ENCODE measurements at places on chromosomes 2 and 18. TPM values are rescaled to one million over a fixed set of nuclear protein-coding genes. Genes with fewer than 3 reads are reported as not detected.

- DNase-seq, result no peak
Observed at GRCh38 chr2:165990846-165991245, 37.3 kb upstream of the TTC21B start.

Gene PTCD3
- total RNA-seq, result 66.0 TPM

Gene RBBP8
- 93.7 TPM for total RNA-seq

DNA sequence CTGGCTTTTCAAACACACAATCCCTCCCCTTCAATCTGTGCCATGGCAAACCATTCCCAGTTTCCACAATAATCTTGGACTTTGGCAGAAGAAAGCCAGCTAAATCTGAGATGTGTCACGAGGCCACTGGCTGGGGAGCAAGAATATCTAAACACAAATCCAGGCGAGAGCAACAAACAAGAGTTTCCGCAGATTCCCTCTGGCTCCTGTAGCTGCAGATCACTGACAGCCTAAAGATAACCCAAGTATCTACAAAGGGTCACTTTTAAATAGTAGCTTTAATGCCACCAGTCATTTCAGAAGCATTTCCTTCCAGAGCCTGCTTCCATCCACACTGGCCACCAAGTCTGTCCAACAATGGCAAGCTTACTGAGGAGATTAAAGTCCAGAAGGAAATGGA is 86.9 kb downstream of the ACVR1 start:
- DNase-seq, result no peak

- no peak for DNase-seq
Observed at GRCh38 chr2:10048501-10049171, 5.3 kb downstream of the KLF11 start.

DNA sequence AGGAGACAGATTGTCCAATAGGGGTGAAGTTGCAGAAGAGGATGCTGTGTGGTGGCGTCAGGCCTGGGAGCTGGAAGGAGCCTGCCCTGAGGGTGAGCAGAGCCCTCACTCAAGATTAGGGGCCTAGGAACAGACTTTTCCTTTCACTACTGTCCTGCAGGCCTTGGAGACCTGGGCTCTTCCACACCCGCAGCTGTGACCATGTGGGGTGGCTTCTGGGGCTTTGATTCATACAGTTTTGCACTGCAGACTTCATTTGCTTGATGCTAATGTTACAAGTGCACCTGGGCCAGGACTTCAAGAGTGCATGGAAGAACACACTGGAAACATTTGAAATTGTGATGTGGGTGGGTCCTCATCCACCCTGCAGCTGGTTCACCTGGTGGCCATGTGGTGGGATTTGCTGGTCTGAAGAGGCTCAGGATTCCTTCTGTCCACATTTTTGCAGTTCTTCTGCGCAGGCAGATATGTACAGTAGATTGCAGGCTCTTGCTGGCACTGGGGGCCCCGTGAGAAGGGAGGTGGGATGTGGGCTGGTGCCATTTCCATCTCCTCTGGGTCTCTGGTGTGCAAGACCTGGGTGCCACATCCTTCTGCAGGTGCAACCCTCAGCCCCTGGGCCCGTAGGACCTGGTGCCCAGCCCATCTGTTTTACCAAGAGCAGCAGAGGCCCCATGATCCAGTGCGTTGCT is 9.9 kb downstream of the GLI2 start:
- no peak for DNase-seq

GRCh38 chr2:119254601-119255080 is 31.0 kb downstream of the STEAP3 start:
- no peak for DNase-seq

- DNase-seq, result no peak
Observed at GRCh38 chr2:179195141-179195540, 69.5 kb downstream of the SESTD1 start.

Gene MFSD2B
- not detected for total RNA-seq

DNA sequence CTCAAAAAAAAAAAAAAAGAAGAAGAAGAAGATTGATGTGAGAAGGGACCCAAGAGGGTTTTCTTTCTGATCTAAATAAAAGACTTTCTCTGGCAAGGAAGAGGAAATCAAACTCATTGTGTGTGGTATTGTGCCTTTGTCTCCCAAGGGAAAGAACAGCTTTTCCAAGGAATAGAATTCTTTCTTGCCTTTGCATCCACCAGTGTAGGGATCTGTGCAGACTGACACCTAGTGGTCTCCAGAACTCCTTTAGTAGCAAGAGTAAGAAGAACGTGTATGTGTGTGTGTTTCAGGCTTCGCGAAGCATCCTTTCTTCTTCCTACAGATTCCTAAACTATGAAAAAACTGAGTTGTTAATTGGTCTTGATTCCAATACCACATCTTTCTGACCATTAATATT is 33.5 kb upstream of the CRIM1 start:
- DNase-seq, result no peak

Gene CFAP65
- not detected for total RNA-seq

DNA sequence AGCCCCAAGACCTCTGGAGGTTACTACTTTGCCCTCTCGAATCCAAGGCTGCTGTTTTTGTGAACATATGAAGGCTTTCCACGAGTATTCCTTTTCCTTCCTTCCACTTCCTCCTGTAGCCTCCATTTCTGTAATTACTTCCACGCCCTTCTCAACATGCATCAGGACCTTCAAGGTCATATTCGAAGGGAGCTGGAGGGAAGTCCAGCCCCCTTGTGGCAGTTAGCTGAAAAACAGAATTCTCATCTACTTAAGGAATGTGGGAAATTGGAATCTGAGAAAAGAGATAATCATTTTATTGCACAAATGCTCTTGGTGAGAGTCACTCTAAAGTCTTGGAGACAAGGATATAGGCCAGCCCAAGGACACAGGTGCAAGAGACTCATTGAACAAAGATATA is 1000.2 kb downstream of the TDRD15 start:
- DNase-seq, result no peak

Gene HSPE1
- 292 TPM for total RNA-seq

- no peak for DNase-seq
Observed at GRCh38 chr18:21490748-21491147, 109.8 kb downstream of the ESCO1 start.

Gene NEURL3
- total RNA-seq, result not detected

GRCh38 chr2:80030135-80030534 is 274.4 kb downstream of the LRRTM1 start:
- DNase-seq, result no peak

Gene CD226
- 0.75 TPM for total RNA-seq

DNA sequence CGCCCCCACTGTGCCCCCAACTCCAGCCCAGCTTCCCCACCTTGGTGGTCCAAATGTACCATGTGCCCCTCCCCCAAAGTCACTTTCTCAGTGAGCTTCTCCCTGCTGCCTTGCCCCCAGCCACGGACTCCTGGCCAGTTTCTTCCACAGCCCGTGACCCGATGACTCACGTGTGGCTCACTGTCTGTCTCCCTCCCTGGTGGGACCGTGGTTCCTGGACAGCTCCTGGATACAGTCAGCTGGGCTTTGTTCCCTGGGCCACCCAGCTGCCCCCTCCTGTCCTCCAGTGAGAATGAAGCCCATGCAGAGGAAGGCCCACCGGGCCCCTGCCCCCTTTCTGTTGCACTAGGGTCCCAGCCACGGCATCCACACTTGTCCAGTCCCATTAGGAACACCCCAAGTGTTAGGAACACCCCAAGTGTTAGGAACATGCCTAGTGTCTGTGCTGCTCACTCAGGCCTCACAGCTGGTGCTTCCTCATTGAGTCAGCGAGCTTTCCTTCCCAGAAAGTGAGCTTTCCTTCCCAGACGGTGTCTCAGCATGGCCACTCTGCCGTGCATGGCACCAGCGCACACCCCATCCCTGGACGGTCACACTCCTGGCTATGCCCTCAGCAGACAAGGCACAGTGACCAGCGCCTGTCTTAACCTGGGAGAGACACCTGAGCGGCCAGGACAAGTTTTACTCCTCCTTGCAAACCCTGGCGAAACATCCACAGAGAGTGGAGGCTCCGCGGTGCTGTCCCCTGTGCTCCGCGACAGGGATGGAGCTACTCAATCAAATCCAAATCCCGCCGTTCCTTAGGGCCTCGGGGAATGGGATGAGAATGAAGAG is 44.8 kb upstream of the CTDP1 start:
- DNase-seq, result no peak

GRCh38 chr2:53903011-53903410 is 43.2 kb upstream of the GPR75 start:
- DNase-seq, result no peak

Gene TEKT4
- not detected for total RNA-seq

Gene ADD2
- total RNA-seq, result 1.8 TPM

- no peak for DNase-seq
Observed at GRCh38 chr2:150695451-150696135, 208.1 kb upstream of the RND3 start.

DNA sequence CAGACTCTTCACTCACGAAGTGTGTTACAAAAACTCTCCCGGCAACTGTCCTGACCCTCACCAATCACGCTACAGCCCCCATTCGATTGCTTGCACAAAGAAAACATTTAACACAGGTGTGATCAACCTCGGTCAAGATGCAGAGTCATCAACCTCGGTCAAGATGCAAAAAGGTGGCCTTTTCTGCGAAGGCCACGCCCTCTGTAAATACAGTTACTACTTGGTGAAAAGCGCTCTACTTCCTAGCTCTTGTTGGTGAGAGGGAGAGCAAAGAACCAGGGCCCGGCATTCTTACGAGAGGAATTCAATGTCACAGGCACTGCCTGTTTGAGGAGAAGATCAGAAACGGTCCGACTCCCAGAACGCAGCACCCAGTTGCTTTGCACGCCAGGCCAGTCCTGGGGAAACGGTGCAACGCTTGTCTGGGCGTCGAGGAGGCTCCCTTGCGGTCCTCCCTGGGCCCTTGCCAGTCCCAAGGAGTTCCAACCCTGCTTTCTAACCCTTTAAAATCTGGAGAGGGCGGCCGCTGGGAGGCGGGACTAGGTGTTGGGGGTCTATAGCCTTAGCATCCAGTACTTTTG is 1.9 kb downstream of the PIEZO2 start:
- DNase-seq, result no peak

Gene ALPG
- total RNA-seq, result not detected

GRCh38 chr2:20796374-20796791 is 26.5 kb downstream of the LDAH start:
- DNase-seq, result peak; percentile 55

- DNase-seq, result peak; percentile 74
Observed at GRCh38 chr2:203949228-203949627, 12.7 kb downstream of the ICOS start.

GRCh38 chr2:205660521-205661124 is 21.7 kb upstream of the NRP2 start:
- peak; percentile 93 for DNase-seq

- no peak for DNase-seq
Observed at GRCh38 chr2:68770271-68771111, 35.9 kb downstream of the ARHGAP25 start.

DNA sequence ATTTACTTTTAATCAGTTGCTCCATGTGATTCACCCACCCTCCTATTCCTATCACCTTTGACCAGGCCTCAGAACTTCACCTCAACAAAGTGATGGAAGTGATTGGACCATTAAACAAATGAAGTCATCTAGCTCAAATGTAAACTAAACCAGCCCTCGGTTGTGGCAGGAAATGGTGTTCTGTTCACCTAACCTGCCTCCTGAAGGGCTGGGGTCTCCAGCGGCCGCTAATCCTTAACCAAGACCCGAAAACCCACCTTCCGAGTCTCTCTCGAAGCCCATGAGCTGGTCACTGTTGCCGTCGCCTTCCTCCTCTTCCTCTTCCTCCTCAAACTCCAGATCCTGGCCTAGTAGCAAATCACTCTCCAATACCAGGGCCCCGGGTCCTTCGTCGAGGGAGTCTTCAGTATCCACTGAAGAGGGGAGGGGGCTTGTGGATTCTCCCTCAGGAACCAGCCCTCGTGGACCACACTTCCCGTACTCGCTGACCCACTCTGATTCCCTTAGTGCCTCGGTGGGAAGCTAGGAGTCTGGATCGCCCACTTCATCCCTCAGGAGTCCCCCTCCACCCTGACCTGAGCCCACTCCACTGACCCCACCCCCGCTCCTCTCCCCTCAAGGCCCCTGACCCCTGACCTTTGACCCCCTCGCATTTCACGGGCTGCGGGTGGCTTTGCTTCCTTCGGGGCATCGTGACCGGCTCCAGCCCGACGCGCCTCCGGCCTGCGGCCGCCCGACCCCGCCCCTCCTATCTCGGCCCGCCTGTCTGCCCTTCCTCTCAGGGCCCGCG is 503 bp downstream of the ZNF513 start:
- peak; percentile 41 for DNase-seq

GRCh38 chr18:48409591-48410094 is 460 bp upstream of the ZBTB7C start:
- no peak for DNase-seq

DNA sequence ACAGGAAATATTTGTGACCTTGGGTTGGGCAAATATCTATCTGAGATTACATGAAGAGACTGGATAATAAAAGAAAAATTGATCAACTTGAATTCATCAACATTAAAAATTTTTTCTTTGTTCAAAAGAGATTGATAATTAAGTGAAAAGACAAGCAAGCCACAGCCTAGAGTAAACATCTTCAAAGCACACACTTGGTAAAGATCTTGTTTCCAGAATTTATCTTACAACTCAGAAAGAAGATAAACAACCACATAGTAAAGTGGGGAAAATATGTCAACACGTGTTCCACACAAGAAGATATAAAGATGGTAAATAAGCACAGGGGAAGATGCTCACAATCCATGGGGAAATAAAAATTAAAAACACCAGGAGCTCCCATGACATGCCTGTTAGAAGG is 195.9 kb downstream of the SOX11 start:
- DNase-seq, result no peak

Gene CNRIP1
- not detected for total RNA-seq

Gene RFTN2
- not detected for total RNA-seq

Gene SERPINB10
- total RNA-seq, result 2.3 TPM

DNA sequence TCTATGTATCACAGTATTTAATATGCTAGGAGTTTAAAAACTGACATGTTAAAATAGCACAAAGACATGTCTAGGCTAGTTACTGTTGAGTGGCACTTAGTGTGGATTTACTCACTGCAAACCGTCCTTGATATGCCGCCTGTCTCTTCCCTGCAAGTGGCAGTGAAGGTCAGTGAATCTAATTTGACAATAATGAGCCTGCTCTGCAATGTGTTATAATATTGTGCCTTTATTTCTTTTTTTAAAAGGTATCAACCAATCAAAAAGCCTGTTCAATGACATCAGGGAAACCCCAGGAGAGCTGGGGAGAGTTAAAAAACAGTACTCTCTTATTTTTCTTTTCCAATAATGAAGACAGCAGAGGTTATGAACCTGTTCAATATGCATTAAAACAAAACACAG is 384.1 kb downstream of the ERBB4 start:
- DNase-seq, result peak; percentile 73

- no peak for DNase-seq
Observed at GRCh38 chr2:168722592-168722991, 79.8 kb upstream of the NOSTRIN start.
